ENCODE measurements at places on chromosomes 3 and 15. TPM values are rescaled to one million over a fixed set of nuclear protein-coding genes. Genes with fewer than 3 reads are reported as not detected.

The FHIT gene
- total RNA-seq, result not detected

The CELSR3 gene
- total RNA-seq, result 0.16 TPM

The SYNM gene
- total RNA-seq, result 7.4 TPM

The SLC41A3 gene
- 55.6 TPM for total RNA-seq

The ATP13A5 gene
- total RNA-seq, result not detected

The TAGLN3 gene
- not detected for total RNA-seq

The SKOR1 gene
- total RNA-seq, result not detected

The TERC gene
- total RNA-seq, result 149 TPM

The DHX36 gene
- 30.8 TPM for total RNA-seq

The CP gene
- not detected for total RNA-seq
